ENCODE measurements at places on chromosomes 4 and X. TPM values are rescaled to one million over a fixed set of nuclear protein-coding genes. Genes with fewer than 3 reads are reported as not detected.

DNA sequence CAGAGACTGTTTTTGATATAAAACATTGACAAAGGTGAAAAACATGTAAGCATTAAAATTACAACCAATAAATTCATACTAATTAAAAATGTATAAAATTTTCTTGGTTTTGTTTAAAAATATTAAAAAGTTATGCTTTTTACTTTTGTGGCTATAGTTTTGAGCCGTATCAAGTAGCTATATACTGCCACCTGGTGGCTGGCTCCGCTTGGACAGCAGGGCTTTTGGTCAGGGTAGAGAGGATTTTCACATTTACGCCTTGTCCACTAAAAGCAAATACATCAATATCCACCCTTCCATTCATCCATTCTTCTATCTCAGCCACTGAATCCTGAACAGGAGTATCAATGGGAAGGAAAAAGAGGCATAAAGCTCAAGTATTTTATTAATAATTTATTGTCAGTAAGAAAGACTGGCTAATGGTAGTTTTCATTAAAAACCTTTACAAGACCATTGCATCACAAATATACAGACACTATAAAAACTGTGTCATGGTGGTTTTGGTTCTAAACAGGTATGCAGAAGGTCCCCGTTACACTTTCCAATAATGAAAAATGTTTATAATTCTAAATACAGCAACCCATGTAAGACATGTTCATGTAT, 32.1 kb upstream of the MTNR1A start:
- peak; percentile 78 for DNase-seq
- no peaks in the 10 kb centered on the region for H3K4me1 ChIP-seq

GRCh38 chr4:18113710-18114331, 92.3 kb upstream of the LCORL start:
- no peaks in the 10 kb centered on the region for H3K4me1 ChIP-seq
- no peaks in the 10 kb centered on the region for H3K36me3 ChIP-seq
- no peak for DNase-seq
- H3K4me3 ChIP-seq = no peak overlapping the region
- H3K27me3 ChIP-seq = peaks cover 21% of the 10 kb centered on the region
- no peak overlapping the region for H3K27ac ChIP-seq

GRCh38 chr4:45410701-45411210, 684.4 kb upstream of the GNPDA2 start:
- H3K4me3 ChIP-seq = no peak overlapping the region
- no peaks in the 10 kb centered on the region for H3K36me3 ChIP-seq
- H3K4me1 ChIP-seq = no peaks in the 10 kb centered on the region
- no peak overlapping the region for H3K27ac ChIP-seq
- H3K27me3 ChIP-seq = no peaks in the 10 kb centered on the region

DNA sequence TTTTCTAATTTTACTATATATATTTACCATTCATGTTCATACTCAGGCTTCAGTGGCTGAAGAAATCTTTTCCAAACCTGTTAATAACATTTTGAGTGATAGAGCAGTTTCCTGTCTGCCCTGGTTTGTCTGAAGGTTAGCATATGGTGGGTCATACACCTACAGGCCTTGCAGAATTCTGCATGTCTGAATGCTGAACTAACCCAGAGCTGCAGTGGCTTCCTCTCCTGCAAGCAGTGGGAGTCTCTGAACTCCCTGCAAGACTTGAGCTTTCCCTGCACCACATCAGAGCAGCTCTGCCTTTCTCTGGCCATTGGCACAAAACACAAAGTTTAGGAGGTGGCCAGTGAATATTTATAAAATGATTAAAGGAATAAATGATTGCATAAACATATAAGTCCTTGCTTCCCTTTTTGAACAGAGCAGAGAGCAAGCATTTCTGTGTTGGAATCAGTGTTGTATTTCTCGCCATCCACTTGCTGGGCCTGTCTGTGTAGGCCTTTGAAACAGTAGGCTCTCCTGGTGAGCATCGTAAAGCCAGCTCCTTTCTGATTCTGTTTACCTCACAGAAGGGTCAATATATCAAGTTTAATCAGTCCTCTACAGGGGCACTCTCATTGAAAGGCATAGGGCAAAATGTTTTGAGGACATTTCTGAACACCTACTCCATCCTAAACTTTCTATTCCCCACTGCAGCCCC, 15.0 kb upstream of the UNC5C start:
- H3K4me1 ChIP-seq = no peaks in the 10 kb centered on the region
- no peaks in the 10 kb centered on the region for H3K36me3 ChIP-seq
- H3K27ac ChIP-seq = no peak overlapping the region
- peaks cover 2% of the 10 kb centered on the region for H3K27me3 ChIP-seq
- no peak for DNase-seq

BCOR gene
- 34.7 TPM for total RNA-seq

GRIA3 gene
- not detected for total RNA-seq

PHEX gene
- total RNA-seq = 3.0 TPM

Measured in activated CD4-positive, alpha-beta T cell treated with anti-CD3 and anti-CD28 coated beads for 36 hours (primary cell).